Muscle of back (tissue), 13 donors: ENCODE measurements at places on chromosomes 5 and 9.

DNA sequence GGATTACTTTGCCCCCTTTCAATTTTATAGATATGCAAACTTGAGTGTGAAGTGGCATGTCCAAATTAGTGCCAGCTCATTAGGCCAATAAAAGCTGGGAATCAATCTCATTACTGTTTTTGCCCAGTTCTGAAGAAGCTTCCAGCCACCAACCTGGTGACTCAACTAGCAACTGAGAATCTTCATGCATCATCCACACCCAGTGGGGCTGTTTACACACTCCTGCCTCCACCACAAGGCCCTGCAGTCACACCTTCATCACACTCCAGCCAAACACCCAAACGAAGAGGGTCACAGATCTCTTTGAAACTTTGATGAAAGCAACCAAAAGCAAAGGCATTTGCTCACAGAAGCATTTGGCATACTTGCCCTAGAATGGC, 41.3 kb upstream of the S1PR3 start:
- no peak for DNase-seq

GRCh38 chr5:14165375-14166106, 22.4 kb downstream of the TRIO start:
- no peak for DNase-seq

GRCh38 chr9:83986195-83986594, 5.6 kb downstream of the RMI1 start:
- DNase-seq: no peak

- DNase-seq: no peak
Observed at GRCh38 chr5:102649731-102650130, 105.4 kb upstream of the PAM start.

DNA sequence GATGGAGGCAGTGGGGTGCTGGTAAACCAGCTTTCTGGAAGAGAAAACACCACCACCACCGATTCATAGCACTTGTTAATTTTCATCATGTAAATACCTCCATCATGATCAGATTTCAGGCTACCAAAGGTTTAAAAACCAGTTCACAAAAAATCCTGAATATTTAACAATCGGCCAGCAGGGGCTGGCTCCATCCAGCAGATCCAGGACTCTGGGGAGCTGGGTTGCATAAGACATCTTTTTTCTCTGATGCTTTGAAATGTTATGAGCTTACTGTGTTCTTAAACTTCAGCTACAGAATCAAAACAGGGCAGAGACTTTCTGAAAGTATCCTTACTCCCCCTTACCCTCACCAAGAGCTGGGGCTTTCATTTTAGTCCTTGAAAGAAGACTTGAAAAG, 14.6 kb upstream of the RNF183 start:
- DNase-seq: no peak

DNA sequence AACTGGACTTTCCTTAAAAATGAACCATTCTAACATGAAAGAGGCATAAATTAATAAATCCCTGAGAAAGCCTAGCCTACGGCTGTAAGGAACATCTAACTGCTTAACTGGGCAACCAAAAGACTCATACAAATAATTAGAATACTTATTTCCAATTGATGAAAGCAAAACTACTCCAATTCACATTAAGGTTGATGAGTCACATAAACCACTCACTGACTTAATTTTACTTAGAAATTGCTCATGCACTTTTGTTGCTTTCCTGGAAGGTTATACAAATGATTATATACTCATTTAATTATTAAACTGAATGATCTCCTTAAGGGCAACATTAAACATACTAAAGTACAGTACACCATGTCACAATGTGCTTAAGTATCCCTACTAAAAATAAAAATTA, 101.9 kb downstream of the NFIB start:
- no peak for DNase-seq

DNA sequence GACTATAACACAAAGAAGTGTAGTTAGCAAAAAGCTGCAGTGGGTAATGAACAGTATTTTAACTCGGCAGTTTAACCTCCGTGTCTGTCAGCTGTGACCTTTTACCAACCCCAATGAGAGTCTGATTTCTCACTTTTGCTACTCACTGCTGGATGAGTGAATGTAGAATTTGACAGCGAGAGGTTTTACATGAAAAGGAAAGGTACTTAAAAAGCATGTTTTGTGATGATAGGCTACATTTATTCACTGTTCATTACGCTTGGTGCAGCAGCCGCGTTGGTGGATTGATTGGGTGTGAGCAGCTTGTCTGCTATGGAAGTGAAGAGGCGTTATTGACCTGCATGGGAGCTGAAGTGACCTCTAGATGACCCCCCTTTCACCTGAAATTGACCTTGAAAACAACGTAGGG, 867.7 kb downstream of the NR2F1-AS1 start:
- DNase-seq: no peak

DNA sequence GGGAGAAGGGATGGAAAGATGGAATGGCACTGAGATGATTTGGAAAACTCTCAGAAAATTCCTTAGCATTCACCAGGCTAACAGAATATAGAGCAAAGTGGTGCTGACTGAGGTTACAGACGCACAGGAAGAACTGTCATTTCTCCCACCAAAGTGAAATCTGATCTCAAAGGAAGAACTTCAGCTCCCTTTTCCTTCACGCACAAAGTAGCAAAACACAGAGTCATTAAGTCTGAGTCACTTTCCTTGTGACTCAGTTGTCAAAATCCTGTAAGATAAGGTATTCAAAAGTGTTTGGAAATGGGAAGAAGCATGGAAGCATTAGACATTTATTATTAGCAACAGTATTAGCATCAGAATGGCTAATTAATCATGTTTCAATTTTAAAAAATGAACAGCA, 11.7 kb downstream of the MPDZ start:
- peak; percentile 80 for DNase-seq

DNA sequence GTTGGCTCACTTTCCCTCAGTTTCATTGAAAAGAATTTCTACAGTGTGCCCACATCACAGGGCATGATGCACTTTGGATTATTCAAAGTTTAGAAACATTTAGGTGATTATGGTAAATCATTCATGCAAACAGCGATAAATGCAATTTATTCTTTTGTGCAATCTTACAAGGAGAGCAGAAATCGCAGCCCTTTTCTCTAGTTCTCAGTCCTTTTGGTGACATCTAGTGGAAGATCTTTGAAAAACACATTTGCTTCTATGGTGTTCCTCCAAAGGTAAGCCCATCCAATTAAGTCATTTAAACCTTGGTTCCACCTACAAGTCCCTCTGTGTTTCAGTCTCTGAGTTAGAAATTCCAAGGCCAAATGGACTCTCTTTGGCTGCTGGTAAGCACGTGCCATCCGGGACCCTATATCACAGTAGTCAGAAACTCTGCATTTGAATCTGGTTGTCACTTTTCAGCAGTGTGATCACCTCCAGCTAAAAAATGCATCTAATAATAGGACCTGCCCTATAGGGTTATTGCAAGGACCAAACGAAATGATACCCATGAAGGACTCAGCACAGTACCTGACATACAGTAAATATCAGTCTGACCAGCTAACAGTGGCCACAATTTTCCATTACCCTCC, 66.4 kb downstream of the MACROH2A1 start:
- DNase-seq: peak; percentile 75

- DNase-seq: no peak
Observed at GRCh38 chr9:109182940-109183798, 16.1 kb upstream of the FRRS1L start.

- DNase-seq: no peak
Observed at GRCh38 chr9:127445851-127446712, 5.1 kb downstream of the RPL12 start.

GRCh38 chr9:72998363-72998762, 45.5 kb upstream of the ALDH1A1 start:
- no peak for DNase-seq

- DNase-seq: no peak
Observed at GRCh38 chr5:143843461-143843860, 31.5 kb downstream of the HMHB1 start.

- peak; percentile 30 for DNase-seq
Observed at GRCh38 chr9:88833946-88834345, 157.3 kb upstream of the S1PR3 start.

DNA sequence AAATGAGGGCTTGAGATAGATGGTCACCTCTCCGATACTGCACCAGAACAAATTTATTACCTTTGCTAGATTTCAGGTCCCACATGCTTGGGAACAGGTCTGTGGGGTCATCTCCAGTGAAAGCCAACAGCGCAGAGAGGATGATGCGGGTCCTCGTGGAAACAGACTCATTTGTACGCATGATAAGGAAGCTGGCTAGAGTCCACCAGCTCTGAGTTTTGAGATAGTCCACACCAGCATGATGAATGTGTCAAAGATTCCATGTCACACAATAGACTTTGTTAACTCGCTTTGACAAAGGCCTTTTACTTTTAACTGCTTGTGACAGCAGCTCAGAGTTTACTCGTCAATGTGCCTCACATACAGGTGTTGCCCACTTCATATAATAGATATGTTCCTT, 105.4 kb upstream of the TBCA start:
- no peak for DNase-seq

DNA sequence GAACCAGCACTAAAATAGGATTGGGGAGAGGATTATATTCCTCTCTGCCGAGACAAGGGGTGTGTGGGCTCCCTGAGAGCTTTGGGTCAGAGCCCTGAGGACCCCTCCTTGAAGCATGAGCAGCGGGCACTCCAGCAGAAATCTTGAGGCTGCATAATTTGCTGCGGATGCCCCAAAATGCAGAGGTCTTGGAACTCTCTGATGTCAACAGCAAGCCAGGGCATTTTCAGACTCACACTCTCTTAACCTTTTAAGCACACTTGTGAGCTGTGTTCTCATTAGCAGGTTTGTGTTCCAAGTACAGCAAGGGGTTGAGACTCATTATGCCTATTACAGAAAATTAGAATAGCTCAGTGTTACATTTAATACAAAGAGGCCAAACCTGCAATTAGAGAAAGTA, 513.0 kb upstream of the ADAMTS16 start:
- DNase-seq: no peak

DNA sequence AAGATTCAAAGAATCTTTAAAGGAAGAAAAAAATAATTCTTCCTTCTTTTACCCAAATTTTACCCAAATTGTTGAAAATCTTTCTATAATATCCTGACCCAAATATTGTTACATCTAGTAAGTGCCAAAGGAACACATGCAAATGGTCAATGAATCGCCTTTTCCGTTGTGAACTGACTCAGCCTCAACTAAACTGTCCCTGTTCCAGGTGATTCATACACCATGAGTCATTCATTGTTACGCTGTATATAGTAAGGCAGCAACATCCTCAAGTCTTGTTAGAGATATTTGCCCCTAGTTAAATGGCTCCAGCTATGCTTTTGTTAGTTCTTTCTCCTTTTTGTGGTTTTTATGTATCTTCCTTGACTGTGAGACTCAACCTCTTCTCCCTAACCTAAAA, 9.7 kb downstream of the PTGER4 start:
- peak; percentile 88 for DNase-seq

DNA sequence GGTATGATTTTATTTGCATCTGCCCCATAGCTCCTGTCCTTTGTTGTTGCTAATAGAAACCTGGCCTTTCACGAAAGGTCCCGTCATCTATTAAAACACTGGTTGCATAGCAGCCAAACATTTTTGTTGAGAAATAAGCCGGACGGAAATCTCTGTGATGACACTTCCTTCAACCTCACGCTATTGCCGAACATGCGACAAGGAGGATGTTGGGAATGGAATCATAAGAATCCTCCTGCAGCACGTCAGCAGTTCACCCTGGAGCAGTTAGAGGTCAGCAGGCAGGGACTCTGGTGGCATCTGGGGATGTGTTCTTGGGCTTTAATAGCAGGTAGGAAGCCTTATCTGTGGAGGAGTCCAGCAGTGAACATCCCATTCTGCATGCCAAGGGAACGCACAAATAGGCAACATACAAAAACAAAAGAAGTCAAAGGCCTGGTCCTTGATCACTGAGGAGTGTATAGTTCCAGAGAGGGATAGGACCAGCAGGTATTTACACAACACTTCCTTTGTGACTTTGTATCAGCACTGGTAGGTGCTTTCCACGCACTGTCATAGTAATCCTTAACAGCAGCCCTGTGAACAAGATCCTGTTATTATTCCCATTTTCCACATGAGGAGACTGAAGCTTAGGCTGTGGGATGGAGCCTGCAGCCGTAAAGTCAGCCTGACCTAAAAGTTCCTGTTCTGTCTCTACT, 33.4 kb downstream of the ARHGAP26 start:
- peak; percentile 41 for DNase-seq

GRCh38 chr5:89349246-89349980, 466.4 kb upstream of the MEF2C start:
- DNase-seq: no peak

- DNase-seq: no peak
Observed at GRCh38 chr9:19940811-19941535, 152.1 kb upstream of the SLC24A2 start.

GRCh38 chr9:121819428-121820231, 168.2 kb downstream of the DAB2IP start:
- DNase-seq: no peak

- peak; percentile 89 for DNase-seq
Observed at GRCh38 chr9:137254624-137255447, at the start of gene NELFB. Gene NELFB, plus strand, starts transcription at chr9:137255327.

DNA sequence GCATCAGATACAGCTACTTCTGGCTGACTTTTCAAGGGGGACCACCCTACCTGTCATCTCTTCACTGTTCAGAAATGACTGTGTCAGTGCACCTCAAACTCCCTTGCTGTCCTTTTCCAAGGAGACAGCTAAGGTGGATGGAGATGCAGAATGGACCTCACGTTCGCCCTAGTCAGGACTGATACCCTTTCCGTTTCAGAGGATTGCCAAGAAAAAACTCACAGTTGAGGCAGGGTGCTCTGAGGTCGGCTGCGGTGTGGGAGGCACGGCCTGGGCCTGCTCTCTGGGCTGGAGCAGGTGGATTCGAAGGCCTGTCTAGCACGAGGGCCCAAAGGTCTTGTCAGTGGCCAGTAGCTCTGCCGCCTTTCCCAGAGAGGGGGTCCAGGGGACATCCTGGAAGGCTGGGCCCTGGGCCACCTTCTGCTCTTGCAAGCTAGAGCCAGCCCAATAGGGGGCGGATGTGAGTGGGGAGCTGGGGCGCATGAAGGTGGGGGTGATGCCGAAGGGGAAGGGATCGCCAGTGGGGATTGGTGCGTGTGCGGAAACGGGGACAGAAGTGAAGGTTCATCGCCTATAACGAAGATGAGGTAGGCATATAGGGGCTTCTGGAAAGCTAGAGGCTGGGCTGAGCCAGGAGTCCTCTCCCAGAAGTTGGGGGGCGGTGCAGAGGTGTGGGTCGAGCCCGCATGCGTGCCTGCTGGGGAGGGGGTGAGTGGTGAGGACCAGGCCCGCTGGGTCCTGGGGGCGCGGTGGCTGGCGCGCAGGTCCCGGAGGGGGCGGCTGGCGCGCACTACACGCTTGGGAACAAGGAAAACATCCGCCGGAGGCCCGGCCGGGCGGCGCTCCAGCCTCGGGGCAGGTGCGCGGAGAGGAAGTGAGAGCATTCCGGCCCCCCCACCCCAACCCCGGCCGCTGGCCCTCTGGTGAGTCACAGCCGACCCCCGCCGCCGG, 2.5 kb upstream of the MSMP start:
- DNase-seq: peak; percentile 39

DNA sequence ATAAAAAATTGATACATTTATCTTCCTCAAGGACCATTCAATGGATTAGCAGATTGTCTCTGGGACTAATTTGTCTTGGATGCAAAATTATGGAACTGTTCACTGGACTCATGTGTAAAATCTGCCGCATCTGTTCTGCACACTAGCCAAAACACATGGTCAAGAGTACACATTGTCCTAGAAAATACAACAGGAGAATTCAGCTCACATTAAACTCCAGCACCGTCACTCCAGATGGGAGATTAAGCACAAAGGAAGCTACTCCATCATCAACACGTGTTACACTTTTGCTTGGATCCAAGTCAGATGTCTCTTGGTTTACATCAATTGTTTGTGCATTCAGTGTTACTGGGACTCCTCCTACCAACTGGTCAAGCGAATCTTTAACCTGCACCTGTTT, 28.8 kb downstream of the C5 start:
- DNase-seq: peak; percentile 92
